ENCODE measurements at places on chromosomes 2 and 18.
A peak's percentile ranks its signal among the peaks of the same experiment; 100 is the strongest.

GRCh38 chr2:28071221-28071620, 180.7 kb downstream of the BABAM2 start:
- DNase-seq, result no peak

DNA sequence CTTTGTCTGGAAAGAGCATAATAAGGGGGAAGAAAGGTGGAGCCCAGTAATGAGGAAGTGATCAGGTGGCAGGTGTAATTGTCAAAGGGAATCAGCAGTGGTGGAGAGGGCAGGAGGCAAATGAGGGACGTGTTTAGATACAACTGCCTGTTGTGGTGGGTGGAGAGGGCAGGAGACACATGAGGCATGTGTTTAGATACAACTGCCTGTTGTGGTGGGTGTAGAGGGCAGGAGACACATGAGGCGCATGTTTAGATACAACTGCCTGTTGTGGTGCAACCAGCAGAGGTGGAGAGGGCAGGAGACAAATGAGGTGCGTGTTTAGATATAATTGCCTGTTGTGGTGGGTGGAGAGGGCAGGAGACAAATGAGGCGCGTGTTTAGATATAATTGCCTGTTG, 173.1 kb downstream of the ANKRD30B start:
- no peak for DNase-seq

DNA sequence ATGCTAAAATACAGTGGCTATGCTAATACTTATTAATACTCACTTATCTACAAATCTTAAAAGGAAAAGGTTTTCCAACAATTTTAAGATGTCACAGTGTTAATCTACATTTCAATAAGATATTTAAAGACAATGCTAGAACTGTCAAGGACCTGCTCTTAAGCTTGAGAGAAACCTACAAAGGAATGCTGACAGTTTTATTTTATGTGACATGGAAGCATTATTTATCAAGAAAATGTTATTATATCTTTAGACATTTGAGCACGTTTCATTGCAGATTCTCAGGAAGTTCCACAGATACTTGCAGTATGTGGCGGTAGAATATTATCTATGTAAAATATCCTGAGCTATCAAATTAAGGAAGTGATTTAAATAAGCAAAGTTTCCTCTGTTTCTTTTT, 1255.7 kb upstream of the ZEB2 start:
- DNase-seq, result no peak

GRCh38 chr2:28915939-28916338, 21.5 kb downstream of the WDR43 start:
- DNase-seq, result no peak

DNA sequence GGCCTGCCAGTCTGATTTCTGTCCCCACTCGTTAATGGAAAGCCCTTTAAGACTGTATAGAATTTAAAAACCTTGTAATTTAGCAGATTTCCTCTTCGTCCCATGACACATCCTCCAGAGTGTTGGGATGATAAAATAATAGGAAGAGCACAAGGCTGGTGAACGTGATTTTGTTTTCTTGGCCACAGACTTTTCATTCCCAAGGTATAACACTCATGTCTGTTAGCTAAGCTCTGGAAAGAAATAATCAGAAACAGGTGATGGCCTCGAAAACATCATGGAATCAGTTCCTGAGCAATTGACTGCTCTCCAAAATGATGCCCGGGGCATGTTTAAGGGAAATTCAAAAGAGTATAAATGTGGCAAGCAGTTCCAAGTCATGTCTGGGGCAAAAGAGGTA, 337.8 kb upstream of the TCF4 start:
- DNase-seq, result no peak

DNA sequence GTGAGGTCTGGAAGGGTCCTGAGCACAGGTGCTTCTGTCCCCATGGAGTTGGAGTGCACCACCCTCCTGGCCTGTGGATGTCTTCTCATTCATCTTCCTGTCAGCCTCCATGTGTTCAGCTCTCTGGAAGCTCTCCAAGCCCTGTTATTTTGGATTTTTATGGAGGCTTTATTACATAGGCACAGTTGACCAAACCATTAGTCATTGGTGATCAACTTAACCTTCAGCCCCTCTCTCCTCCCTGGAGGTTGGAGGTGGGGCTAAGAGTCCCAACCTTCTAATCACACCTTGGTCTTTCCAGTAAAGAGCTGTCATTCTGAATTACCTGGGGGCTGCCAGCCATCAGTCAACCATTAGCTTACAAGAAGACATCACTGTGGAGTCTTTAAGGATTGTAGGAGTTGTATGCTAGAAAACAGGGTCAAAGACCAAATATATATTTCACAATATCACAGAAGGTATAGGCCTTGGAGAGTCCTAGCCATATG, 7.5 kb upstream of the MCFD2 start:
- DNase-seq, result no peak

DNA sequence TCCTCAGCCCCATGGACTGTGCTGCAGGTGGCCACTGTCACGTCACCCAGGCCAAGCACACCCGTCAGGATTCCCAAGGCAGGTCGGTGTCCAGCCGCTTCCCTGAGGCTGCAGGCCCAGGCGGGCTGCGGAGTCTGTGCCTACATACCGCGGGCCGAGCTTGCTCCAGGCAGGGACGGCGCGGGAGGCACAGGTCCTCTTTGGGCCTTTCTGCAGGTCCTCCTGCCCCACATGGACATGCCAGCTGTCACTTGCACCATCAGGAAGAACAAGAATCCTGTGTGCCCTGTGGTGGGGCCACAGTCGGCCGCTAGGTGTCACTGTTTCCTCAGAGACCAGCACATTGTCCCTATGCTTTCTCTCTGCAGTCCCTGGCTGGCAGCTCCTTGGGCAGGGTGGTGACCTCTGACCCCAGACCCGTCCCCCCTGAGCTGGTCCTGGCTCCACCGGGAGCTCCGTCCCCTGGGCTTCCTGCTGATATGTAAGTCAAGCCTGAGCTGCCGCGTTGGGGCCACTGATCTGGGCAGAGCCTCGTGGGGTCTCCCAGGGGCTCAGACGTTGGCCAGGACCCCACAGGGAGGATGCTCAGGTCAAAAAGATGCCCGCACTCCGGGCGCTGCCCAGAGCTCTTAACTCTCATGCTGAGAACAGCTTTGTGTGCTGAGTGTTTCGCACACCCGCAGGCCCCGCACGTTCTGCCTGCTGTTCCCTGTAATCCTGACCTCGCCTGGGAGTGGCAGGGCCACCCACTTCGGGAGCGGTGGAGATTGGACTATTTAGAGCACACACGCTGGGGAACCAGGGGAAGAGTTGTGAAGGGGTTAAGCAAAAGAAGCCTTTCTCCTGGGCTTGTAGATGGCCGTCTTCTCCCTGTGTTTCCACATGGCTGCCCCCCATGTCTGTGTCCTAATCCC, 17.3 kb upstream of the AGXT start:
- peak; percentile 83 for DNase-seq

- DNase-seq, result no peak
These were observed 1.2 kb downstream of the GYPC start for GRCh38 chr2:126657148-126657635.

DNA sequence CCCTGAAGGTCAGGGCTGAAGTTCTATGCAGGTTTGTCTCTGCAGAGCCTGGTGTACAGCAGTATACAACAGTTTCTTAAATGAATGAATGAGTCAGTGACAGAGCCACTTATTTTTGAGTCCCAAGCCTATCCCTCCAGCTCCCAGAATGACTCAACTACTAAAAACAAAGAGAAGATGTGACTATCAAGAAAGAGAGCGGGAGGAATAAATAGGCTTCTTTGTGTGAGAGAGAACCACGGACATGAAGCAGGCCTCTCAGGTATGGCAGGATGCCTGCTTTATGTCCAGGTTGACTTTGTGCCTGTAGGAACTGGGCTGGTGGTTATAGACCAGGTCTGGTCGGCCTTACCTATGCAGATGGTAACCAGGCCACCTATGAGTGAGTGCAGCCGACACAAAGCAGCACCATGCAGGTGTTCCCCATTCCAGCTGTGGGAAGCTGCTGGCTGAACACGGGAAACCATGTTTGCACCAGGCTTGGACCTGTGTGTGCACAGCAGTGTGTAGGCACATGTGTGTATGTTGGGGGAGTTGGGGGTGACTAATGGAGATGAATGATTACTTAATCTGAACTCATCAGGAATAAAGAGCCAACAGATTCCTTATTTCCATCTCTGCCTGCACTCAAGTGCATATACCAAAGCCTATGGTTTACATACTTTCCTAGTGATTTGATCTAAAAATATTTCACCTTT, 171.0 kb downstream of the OSR1 start:
- no peak for DNase-seq

DNA sequence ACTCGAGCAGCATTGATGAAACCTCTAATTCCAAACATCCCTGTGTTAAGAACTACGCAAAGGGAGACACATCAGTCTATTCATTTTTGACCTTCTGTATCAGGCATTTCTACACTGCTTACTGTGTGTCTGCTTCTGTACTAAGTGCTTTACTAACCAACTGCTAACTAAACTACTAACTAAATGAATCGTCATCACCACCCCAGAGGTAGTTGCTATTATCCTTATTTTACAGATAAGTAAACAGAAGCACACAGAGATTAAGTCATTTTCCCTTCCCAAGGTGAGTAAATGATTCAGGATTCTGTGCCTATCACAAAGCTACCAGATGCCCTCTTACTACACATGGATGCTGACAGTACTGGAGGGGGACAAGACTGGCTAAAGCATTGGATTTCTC, 284.1 kb downstream of the AGPS start:
- DNase-seq, result no peak

GRCh38 chr18:48925491-48925780, 25.3 kb downstream of the SMAD7 start:
- DNase-seq, result no peak

GRCh38 chr2:68465081-68465916, 1.8 kb downstream of the FBXO48 start:
- no peak for DNase-seq

- DNase-seq, result no peak
These were observed 259.7 kb downstream of the MYCN start for GRCh38 chr2:16199882-16200553.

DNA sequence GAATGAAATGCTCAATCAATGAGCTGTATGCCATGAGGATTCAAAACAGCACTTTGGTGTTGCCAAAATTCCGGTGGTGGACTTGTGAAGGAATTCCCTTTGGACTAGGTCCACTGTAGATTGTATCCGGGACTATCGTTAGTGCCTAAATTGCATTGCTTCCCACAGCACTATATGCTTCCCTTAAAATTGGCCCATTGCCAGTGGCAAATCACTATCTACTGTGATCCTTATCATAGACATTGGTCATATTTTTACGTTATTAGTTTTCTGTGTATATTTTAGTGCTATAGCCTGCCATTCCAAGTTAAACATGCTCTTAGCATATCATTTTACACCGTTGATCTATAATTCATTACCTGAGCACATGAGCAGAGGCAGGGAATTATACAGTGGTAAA, 1.7 kb downstream of the PJVK start:
- DNase-seq, result no peak

DNA sequence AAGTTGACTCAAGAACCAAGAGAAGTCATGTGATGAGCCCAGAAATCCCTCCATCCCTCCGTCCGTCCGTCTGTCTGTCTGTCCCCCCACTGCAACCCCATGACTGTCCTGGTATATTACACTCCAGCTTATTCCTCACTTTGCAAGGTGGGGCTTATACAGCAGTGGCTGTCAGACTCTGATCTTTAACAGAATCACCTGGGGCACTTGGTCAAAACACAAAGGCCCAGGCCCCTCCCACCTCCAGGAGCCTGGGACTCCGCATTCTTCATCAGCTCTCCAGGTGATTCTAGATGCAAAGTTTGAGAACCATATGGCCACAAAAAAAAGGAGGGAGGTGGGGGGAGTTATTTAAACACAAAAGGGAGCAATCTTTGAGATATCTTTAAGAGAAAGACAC, 61.4 kb downstream of the MYO5B start:
- DNase-seq, result no peak

- DNase-seq, result no peak
These were observed 18.3 kb upstream of the TLK1 start for GRCh38 chr2:171178993-171179392.

- no peak for DNase-seq
These were observed 432.7 kb downstream of the IRS1 start for GRCh38 chr2:226366920-226367319.

DNA sequence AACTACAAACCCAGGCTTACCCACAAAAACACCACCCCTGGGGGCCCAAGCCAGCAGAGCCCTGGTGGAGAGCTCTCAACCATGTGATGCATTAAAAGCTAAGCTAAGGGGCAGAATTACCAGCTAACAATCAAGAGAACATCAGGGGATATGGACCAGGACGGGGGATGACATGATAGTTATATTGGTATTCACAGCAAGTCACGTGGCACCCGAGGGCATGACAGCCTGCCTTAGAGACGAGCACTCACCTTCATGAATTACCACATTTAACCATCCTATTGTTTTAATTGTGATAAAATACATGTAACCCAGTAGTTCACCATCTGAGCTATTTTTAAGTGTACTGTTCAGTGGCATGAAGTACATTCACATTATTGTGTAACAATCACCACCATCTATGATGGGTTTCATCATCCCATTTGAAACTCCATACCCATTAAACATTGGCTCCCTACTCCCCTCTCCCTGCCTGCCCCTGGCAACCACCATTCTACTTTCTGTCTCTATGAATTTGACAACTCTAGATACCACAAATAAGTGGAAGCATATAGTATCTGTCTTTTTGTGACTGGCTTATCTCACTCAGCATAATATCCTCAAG, 245.6 kb downstream of the ANAPC1 start:
- DNase-seq, result no peak

- no peak for DNase-seq
These were observed 14.0 kb downstream of the STK25 start for GRCh38 chr2:241494311-241494908.

- no peak for DNase-seq
These were observed 41.1 kb downstream of the LDAH start for GRCh38 chr2:20781656-20782265.

Data from T47D (cell line).